Stimulated activated CD4-positive, alpha-beta T cell treated with anti-CD3 and anti-CD28 coated beads, Interleukin-1b, Interleukin-23, amount 100 ng/mL, for 1 hour (primary cell): ENCODE measurements at places on chromosomes 6 and 20.

- no peak for DNase-seq
These were observed 432 bp downstream of the HSPA1L start for GRCh38 chr6:31814677-31815024.

GRCh38 chr20:4445784-4446183 lies 275.9 kb upstream of the PRND start:
- no peak for DNase-seq

DNA sequence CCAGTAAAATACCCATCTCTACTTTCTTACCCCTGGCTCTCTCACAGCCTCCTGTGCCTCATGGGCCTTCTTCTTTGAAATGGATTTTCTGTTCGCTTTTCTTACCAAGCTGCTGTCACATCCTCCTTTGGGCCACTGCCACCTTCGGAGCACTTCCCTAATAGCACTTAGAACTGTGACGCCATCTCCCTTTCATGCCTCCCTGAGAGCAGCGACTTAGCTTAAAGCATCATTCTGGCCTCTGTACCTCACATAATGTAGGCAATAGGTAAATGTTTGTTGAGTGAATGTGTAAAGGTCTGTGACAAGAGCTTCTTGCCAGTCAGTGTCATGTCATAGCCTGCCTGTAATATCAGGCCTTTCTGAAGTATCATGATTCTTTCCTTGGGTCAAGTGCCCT lies 78.8 kb downstream of the ADGRG6 start:
- no peak for DNase-seq

GRCh38 chr6:35120746-35121145 lies 20.4 kb downstream of the TCP11 start:
- DNase-seq = no peak

DNA sequence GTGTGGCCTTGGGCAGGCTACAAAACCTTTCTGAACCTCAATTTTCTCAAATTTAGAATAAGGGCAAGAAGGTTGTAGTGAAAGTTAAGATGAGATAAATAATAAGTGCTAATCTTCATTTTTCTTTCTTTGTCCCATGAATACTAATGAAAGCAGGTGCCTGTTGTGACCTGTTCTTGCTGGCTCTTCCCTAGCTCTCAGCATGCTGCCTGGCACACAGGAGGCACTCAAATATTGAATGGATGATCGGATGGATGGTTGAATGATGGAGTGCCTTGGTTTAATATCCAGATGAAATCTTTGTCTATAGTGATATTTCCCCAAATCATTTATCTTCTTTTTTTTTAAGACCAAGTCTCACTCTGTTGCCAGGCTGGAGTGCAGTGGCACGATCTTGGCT lies 15.0 kb downstream of the PBOV1 start:
- DNase-seq = no peak

DNA sequence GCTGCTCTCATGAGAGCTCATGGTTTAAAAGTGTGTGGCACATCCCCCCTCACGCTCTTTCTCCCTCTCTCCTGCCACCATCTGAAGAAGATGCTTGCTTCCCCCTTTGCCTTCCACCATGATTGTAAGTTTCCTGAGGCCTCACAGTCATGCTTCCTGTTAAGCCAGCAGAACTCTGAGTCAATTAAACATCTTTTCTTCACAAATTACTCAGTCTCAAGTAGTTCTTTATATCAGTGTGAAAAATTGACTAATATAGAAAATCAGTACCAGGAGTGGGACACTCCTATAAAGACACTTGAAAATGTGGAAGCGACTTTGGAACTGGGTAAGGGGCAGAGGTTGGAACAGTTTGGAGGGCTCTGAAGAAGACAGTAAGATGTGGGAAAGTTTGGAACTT lies 45.0 kb downstream of the HACE1 start:
- no peak for DNase-seq

- no peak for DNase-seq
These were observed 15.5 kb downstream of the LY86 start for GRCh38 chr6:6604015-6604414.

DNA sequence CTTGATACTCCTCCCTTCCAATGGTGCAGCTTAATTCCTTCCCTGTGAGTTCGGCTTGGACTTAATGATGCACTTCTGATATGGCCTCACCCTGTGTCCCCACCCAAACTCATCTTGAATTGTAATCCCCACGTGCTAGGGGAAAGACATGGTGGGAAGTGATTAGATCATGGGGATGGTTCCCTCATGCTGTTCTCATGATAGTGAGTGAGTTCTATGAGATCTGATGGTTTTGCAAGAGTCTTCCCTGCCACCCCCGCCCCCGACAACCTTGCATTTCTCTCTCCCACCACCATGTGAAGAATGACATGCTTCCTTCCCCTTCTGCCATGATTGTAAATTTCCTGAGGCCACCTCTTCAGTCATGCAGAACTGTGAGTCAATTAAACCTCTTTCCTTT lies 50.3 kb upstream of the HLA-G start:
- DNase-seq = no peak
